ENCODE measurements at places on chromosomes 1 and 21.

- DNase-seq: no peak
- H3K36me3 ChIP-seq: no peaks in the 10 kb centered on the region
- H3K4me3 ChIP-seq: no peak overlapping the region
- H3K27ac ChIP-seq: no peak overlapping the region
These were observed 4.6 kb downstream of the WASF2 start for GRCh38 chr1:27485363-27485762.

DNA sequence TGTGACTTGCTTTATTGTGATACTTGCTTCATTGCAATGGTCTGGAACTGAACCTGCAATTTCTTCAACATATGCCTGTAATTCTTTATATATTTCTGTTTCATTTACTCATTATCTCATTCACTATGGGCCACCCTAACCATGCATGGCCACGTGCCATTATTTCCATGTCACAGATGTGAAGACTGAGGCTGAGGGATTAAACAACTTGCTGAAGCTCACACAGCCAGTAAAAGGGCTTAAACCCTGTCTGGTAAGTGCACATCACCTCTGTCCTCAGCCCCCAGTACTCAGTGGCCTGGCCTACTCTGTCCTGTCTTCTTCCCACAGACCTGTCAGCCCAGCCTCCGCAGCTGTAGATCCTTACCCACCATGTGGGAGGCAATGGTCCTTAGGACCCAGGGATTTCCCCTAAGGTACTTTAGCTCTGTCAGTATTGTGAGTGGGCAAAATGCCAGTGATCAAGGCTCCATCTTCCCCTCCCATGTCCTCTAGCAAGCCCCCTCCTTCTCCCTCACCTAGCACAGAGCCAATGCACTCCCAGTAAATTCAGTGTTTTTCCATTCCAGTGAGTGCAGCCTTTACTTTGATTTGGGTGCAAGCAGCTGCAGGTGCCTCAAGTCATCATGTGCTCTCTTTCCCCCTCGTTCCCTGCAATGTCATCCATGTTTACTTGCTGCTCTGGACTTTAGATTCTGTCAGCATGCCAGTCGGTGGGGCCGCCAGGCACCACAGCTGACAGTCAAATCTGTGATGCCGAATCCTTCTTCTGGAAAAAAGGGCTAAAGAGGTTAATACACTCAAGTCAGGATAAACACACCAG lies 228.2 kb upstream of the PROX1 start:
- no peak for DNase-seq
- H3K4me3 ChIP-seq: no peak overlapping the region
- H3K27ac ChIP-seq: no peak overlapping the region

DNA sequence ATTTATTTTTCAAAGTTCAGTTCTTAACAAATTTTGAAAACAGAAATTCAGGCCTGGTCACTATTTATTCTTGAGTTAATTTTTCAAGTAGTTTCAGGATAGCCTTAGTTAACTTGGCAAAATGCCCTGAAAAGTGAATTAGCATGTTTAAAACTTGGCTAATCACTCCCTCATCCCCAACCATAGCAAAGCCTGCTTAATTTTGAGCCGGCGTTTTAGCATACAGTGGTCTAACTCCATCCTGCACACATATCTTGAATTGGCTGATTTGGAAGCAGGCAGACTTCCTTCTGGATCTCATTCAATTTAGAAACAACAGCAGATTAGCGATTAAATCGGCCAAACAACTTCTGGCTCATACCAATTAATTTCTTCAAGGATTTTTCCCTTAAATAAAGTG lies 439.2 kb downstream of the PTBP2 start:
- no peaks in the 10 kb centered on the region for H3K36me3 ChIP-seq
- DNase-seq: no peak
- H3K4me3 ChIP-seq: no peak overlapping the region
- H3K4me1 ChIP-seq: no peaks in the 10 kb centered on the region

DNA sequence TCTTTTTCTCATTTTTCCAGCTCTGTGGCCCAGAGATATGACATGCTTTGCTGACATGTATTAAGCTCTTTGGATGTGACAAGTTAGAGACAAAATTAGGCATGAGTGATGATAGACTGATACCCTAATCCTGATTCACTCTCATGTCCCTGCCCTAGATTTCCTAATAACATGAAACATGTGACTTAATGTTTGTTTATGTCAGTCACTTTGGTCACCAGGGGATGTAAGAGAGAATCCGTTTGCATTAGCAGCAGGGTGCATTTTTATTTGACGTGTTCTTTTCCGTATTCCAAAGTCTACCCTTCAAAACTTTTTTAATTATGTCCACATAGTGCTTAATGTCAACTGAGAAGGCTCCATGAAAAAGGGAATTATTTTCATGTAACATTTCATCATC lies 192.4 kb downstream of the HMCN1 start:
- H3K4me1 ChIP-seq: no peaks in the 10 kb centered on the region
- DNase-seq: no peak
- H3K36me3 ChIP-seq: no peaks in the 10 kb centered on the region

DNA sequence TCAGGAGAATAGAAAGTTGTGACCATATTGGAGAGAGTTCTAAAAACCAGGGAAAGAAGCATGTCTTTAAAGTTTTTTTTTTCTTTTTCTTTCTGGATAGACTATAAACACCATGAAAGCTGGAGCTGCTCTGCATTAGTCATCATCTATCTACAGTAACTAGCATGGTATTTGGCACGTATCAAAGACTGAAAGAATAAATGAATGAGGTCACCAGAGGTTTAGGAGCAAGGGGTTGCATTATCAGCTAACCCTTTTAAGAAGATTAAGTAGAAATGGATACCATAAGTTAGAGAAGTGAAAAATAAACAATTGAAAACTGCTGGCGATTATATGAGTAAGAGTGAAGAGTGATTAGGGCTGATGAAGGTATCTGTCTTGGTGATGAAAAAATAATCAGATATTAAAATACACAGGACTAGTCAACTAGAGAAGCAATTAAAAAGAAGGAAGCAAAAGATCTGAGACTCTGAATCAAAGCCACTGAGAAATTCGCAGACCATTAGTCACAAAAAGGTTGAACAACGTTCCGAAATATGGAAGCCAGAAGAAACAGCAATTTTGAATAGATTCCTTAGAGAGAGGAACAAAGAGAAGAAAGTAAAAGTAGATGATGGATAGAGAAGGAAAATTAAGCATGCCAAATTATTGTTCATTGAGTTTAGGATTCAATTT lies 536.4 kb downstream of the DPYD start:
- no peak overlapping the region for H3K4me3 ChIP-seq
- no peaks in the 10 kb centered on the region for H3K36me3 ChIP-seq
- H3K27me3 ChIP-seq: no peaks in the 10 kb centered on the region
- peaks cover 9% of the 10 kb centered on the region for H3K4me1 ChIP-seq
- no peak overlapping the region for H3K27ac ChIP-seq

DNA sequence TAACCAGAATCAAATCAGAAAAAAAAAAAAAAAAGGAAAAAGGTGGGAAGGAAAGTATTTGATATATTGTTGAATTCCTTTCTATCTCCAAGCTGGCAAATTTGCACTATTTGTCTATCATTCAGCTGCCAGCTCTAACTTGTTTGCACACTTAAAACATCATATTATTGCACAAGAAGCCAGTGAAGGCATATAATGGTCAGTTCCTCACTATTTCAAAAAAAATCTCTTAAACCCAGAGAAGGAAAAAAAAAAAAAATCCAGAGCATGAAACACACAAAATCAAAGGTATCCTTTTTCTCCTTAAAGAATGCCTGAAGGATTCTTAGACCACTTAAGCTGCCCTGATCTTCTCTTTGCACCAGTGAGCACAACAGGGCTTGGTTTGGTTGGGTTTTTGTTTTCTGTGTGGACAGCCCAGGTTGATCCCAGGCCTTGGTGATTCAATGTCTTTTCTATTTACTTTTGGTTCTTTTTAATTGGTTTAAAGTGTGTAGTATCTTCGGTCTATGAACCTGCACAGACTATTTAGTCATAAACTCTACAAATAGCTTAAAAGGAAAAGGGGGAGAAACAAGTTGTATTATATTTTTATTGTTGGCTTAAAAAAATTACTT lies 40.2 kb downstream of the DUSP10 start:
- H3K4me1 ChIP-seq: peaks cover 4% of the 10 kb centered on the region
- H3K36me3 ChIP-seq: peaks cover 6% of the 10 kb centered on the region
- DNase-seq: no peak
- no peak overlapping the region for H3K4me3 ChIP-seq

DNA sequence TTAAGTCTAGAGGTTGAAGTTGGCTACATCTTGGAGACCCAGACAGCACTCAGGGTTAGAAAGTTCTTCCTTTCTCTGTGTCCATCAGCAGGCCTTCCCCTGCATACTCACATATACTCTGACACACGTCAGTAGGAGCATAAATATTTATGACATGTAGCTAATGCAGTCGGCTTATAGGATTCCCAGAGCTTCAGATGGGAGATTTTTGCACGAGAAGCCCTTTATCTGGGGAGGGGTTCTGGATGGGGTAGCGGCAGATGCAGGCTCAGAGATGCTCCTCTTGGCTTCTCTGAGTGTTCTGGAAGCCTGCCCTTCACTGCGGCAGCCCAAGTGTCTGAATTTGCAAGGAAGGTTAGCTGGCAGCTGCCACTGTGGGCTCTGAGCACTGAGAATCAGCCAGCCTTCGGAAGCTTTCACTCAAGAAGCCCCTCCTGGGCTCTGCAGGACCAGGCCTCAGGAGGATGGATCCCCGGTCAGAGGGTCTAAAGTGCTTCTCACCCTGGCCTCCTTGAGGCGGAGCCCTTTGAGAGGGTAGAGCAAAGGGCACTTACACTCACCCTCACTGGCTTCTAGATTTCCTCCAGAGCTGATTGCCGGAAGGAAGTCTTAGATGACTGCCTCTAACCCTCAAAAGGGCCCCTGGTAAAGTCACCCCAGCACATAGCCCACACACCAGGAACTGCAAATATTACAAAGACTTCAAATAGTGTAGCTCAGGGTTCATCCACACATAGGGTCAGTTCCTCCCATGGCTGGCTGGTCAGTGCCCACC lies 68.1 kb upstream of the NFASC start:
- no peaks in the 10 kb centered on the region for H3K27me3 ChIP-seq
- no peaks in the 10 kb centered on the region for H3K36me3 ChIP-seq
- H3K27ac ChIP-seq: no peak overlapping the region
- no peaks in the 10 kb centered on the region for H3K4me1 ChIP-seq

- H3K4me3 ChIP-seq: peak overlapping the region; percentile 74
- no peak for DNase-seq
- H3K27me3 ChIP-seq: no peaks in the 10 kb centered on the region
- no peaks in the 10 kb centered on the region for H3K36me3 ChIP-seq
These were observed 571 bp downstream of the MARCKSL1 start for GRCh38 chr1:32335535-32335789.

GRCh38 chr1:37656026-37656425 lies 21.3 kb upstream of the RSPO1 start:
- H3K4me1 ChIP-seq: no peaks in the 10 kb centered on the region
- H3K27me3 ChIP-seq: no peaks in the 10 kb centered on the region
- H3K36me3 ChIP-seq: no peaks in the 10 kb centered on the region
- no peak overlapping the region for H3K27ac ChIP-seq
- no peak overlapping the region for H3K4me3 ChIP-seq

DNA sequence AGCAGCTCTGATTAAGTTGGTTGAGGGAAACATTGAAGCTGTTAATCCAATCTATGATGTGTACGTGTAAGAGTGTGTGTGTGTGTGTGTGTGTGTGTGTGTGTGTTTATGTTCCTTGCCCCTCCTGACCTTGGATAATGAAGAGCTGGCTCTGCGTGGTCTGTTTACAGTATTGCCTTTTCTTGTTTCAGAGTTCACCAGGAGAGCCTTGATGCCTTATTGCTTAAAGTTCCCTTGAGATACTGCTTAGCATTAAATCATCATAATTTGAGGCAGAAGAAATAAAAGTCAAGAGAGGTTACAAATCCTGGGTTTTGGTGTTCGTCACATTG lies 36.4 kb downstream of the CAPN8 start:
- no peaks in the 10 kb centered on the region for H3K36me3 ChIP-seq
- no peak overlapping the region for H3K4me3 ChIP-seq
- H3K27me3 ChIP-seq: no peaks in the 10 kb centered on the region
- no peak for DNase-seq
- no peak overlapping the region for H3K27ac ChIP-seq

- DNase-seq: no peak
- H3K36me3 ChIP-seq: no peaks in the 10 kb centered on the region
- no peaks in the 10 kb centered on the region for H3K27me3 ChIP-seq
These were observed 121.5 kb downstream of the CASZ1 start for GRCh38 chr1:10674700-10675609.

GRCh38 chr1:65691972-65692371 lies 100.7 kb upstream of the PDE4B start:
- no peaks in the 10 kb centered on the region for H3K36me3 ChIP-seq
- H3K4me3 ChIP-seq: no peak overlapping the region
- H3K4me1 ChIP-seq: peaks cover 15% of the 10 kb centered on the region
- H3K27ac ChIP-seq: peak overlapping the region; percentile 1
- H3K27me3 ChIP-seq: no peaks in the 10 kb centered on the region

- H3K27ac ChIP-seq: peak overlapping the region; percentile 98
- peak overlapping the region; percentile 80 for H3K4me3 ChIP-seq
- no peaks in the 10 kb centered on the region for H3K27me3 ChIP-seq
These were observed 1.6 kb downstream of the COL6A2 start for GRCh38 chr21:46099476-46099875.

- H3K36me3 ChIP-seq: no peaks in the 10 kb centered on the region
- DNase-seq: no peak
These were observed 64.1 kb downstream of the KIFAP3 start for GRCh38 chr1:170010443-170010842.

DNA sequence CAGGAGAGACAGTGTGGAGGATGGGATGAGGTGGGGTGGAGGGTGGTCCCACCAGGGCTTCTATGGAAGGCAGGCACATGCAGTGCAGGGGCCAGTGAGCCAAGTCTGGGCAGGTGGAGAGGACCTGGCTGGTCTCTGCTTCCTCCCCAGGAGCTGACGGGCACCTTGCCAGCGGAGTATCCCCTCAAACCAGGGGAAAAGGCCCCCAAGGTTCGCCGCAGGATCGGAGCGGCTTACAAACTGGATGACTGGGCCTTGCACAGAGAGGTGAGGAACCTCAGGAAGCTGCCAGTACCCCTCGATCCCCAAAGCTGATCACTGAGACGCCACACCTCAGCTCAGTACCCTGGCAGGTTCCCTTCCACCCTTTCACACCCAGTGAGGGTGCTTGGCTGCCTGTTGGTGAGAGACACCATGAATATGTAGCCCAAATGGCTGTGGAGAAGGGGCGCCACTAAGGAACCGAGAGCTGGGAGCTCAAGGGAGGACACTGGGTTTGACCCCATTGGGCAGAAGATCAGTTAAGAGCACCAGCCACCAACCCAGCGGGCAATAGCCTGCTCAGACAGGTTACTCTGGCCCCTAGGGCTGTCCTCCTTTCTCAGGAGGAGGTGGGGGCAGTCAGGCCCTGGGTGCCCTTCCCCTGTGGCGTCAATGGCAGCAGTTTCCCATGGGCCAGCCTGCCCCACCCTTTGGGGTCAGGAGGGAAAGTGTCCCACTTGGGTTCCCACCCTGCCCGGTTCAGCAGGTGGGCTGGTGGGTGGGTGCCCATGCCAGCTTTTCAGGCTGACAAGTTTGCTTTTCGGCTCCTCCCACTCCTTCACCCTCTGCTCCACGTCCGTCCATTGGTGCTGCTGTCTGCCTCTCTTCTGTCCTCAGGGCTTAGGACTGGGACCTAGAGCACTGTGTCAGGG lies 5.5 kb downstream of the INAVA start:
- H3K27me3 ChIP-seq: no peaks in the 10 kb centered on the region
- H3K36me3 ChIP-seq: no peaks in the 10 kb centered on the region
- no peak overlapping the region for H3K4me3 ChIP-seq
- no peak for DNase-seq
- H3K4me1 ChIP-seq: peaks cover 12% of the 10 kb centered on the region
- H3K27ac ChIP-seq: no peak overlapping the region

GRCh38 chr1:33220676-33221384 lies 35.5 kb upstream of the ZNF362 start:
- H3K27ac ChIP-seq: no peak overlapping the region
- H3K4me1 ChIP-seq: peaks cover 10% of the 10 kb centered on the region
- DNase-seq: no peak
- no peaks in the 10 kb centered on the region for H3K27me3 ChIP-seq

GRCh38 chr1:47830641-47831333 lies 166.4 kb downstream of the TRABD2B start:
- no peak for DNase-seq
- H3K36me3 ChIP-seq: no peaks in the 10 kb centered on the region
- no peaks in the 10 kb centered on the region for H3K27me3 ChIP-seq
- H3K4me1 ChIP-seq: peaks cover 7% of the 10 kb centered on the region
